CD4-positive, CD25-positive, alpha-beta regulatory T cell (primary cell): ENCODE measurements at places on chromosomes 2 and 18.
A peak's percentile ranks its signal among the peaks of the same experiment; 100 is the strongest.

DNA sequence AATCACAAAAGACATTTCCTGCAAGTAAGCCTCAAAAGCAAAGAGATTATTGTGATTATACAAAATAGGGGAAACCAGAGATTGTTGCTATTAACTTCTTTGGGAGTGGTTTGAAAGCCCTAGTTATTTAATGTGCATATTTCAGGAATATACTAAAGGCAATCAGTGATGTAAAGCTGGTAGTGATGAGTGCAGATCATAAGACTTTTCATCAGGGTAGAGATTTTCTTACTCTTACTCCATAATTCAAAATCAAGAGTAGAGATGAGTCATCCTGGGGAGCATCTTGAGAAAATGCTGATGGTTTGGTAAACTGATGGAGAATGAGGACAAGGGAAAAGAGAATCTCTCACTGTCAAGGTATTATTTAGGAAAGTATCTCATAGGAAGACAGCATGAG, 309.5 kb downstream of the FBXO15 start:
- no peak overlapping the region for H3K27ac ChIP-seq
- no peak for DNase-seq
- no peaks in the 10 kb centered on the region for H3K4me1 ChIP-seq
- no peak overlapping the region for H3K4me3 ChIP-seq
- H3K36me3 ChIP-seq, result no peaks in the 10 kb centered on the region

DNA sequence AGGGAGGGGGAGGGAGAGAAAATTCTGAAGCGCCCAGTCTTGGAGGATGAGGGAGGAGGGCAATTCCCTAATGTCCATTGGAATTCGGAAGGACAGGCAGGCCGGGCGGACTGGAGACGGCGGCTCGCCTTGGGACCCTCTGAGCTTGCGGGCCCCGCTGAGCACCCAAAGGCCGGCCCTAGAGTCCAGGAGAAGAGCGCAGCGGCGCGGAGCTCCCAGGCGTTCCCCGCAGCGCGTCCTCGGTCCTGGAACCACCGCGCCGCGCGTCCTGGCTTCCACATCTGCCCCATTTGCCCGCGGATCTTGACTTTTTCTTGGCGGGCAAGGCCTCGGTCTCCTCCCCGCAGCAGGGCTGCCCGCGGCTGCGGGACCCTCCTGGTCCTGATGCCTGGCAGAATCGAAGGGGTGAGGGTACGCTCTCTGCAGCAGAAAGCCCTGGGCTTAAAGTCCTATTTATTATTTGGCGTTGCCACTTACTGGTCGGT, 675 bp upstream of the MLPH start:
- H3K36me3 ChIP-seq, result no peaks in the 10 kb centered on the region
- peaks cover 17% of the 10 kb centered on the region for H3K27me3 ChIP-seq
- no peak for DNase-seq
- H3K4me3 ChIP-seq, result no peak overlapping the region

DNA sequence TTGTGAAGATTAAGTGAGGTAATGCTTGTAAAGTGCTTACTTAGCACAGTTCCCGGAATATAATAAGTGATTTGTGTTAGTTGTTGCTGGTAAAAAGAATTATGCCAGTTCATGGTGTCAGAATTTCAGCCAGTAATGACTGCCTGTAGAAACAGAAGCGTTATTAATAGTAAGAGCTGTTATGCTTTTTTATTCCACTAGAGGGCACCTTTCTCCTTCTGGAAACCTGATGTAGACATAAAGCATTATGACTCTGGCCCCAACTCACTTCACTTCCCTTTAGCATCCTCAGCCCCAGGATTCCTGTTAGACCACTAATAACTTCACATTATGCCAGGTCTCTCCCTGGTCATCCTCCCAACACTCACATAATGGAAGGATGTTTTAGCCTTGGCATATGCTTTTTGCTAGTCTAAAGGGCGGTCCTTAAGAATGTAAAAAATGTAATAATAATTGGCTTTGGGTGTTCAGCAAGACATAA, 34.9 kb downstream of the C18orf54 start:
- no peaks in the 10 kb centered on the region for H3K27me3 ChIP-seq
- no peak for DNase-seq
- no peaks in the 10 kb centered on the region for H3K4me1 ChIP-seq
- no peak overlapping the region for H3K27ac ChIP-seq

GRCh38 chr18:2169656-2170055, 401.6 kb downstream of the METTL4 start:
- H3K27ac ChIP-seq, result no peak overlapping the region
- no peaks in the 10 kb centered on the region for H3K36me3 ChIP-seq
- DNase-seq, result no peak
- no peak overlapping the region for H3K4me3 ChIP-seq
- no peaks in the 10 kb centered on the region for H3K27me3 ChIP-seq

DNA sequence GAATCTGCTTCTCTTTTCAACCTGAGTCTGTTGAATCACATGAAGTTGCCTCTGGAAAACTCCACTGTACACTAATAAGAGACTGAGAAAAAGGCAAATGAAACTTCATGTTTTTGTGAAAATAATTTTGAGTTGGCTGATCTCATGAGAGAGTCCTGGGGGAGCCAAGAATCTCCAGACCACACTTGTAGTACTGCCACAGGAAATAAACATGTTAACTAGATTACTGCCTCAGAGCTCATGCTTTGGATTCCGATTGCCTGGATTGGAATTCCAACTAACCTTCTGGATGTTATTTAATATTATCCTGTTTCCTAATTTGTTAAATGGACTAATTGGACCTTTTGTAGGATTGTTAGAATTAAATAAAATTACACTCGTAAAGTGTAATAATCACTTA, 25.2 kb downstream of the NUP35 start:
- peaks cover 28% of the 10 kb centered on the region for H3K36me3 ChIP-seq
- no peak overlapping the region for H3K4me3 ChIP-seq
- H3K27me3 ChIP-seq, result no peaks in the 10 kb centered on the region
- DNase-seq, result no peak
- no peak overlapping the region for H3K27ac ChIP-seq

DNA sequence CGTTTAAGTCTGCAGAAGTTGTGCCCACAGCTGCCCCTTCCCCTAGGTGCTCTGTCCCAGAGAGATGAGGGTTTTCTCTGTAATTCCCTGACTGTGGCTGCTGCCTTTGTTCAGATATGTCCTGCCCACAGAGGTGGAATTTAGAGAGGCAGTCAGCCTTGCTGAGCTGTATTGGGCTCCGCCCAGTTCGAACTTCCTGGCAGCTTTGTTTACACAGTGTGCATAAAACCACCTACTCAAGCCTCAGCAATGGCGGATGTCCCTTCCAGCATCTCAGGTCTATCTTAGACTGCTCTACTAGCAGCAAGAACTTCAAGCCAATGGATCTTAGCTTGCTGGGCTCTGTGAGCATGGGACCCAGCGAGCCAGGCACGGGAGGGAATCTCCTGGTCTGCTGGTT, 48.1 kb downstream of the LHCGR start:
- no peak overlapping the region for H3K4me3 ChIP-seq
- no peaks in the 10 kb centered on the region for H3K36me3 ChIP-seq
- no peaks in the 10 kb centered on the region for H3K4me1 ChIP-seq
- H3K27ac ChIP-seq, result no peak overlapping the region
- peak; percentile 2 for DNase-seq
